ENCODE measurements at places on chromosomes 2 and 18.
A peak's percentile ranks its signal among the peaks of the same experiment; 100 is the strongest.

GRCh38 chr2:168189835-168190569, 57.4 kb downstream of the STK39 start:
- DNase-seq = no peak

- peak; percentile 72 for DNase-seq
Observed at GRCh38 chr2:102251042-102251848, 60.1 kb upstream of the IL1RL1 start.

- no peak for DNase-seq
Observed at GRCh38 chr2:174008720-174009119, 43.5 kb upstream of the SP3 start.

GRCh38 chr2:227848586-227848985, 22.8 kb upstream of the DAW1 start:
- no peak for DNase-seq

- DNase-seq = no peak
Observed at GRCh38 chr2:147782141-147782930, 62.5 kb upstream of the ACVR2A start.

DNA sequence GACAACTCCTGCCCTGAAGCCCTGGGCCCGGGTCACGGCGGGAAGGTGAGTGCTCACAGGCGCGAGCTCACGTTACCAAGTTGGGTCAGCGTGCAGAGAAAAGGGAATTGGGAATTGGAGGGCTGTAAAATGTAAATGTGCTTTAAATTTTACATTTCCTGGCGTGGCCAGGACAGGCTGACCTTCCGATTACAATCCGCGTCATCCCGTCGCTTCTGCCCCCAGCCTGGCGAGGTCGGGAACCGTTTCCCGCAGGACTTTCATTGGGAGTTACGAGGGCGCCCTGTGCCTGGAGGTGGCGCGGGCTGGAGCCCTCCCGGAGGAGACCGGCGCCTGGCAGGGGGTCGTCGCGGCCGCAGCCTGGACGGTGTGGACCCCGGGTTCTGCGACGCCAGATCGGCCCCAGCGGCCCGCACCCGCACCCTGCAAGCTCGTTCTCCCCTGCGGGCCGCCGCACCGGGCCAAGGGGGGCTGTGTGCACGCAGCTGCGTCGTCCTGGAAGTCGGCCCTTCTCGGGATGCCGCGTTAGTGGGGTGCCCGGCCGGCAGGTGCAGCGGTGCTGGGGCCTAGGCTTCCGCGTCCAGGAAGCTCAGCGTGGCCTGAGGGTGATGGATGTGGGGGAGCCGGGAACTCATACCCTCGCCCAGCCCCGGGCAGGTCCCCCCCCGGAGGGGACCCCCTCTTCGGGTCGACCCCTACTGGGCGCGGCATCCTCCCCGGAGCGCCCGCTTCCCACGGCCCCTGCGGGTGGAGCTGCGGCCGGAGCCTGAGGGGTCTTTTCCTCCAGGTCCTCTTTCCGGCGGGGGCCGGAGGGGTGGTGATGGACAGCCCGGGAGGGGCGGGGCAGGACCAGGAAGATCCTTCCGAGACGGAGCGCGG, 63.9 kb downstream of the LRRFIP1 start:
- DNase-seq = peak; percentile 42

GRCh38 chr18:27540111-27540510, 355.0 kb upstream of the CHST9 start:
- DNase-seq = no peak

- no peak for DNase-seq
Observed at GRCh38 chr2:118240276-118240675, 152.0 kb downstream of the INSIG2 start.

GRCh38 chr18:60755134-60755533, 382.6 kb upstream of the MC4R start:
- no peak for DNase-seq

DNA sequence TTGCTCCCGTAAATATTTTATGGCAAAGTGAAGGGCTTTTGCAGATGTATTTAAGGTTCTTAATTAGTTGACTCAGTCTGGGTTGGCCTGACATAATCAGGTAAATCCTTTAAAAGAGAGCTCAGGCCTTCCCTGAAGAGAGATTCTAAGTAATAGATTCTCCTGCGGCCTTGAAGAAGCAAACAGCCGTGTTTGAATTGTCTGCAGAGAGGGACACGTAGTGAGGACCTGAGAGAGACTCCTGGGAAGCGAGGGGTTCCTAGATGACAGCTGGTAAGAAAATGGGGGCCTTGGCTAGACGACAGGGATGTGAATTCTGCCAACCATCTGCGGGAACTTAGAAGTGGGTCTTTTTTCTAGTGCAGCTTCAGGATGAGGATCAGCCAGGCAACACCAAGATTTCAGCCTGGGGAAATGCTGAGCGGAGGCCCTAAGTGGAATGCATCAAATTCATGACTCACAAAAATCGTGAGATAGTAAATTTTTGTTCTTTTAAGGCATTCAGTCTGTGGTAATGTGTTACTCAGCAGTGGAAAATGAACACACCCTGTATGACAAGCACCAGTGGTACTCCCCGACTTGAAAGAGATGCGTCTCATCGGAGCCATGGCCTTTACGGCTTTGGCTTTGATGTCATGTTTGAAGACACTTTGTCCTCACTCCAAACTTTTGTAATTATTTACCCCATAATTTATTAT, 62.1 kb upstream of the SMIM21 start:
- no peak for DNase-seq

DNA sequence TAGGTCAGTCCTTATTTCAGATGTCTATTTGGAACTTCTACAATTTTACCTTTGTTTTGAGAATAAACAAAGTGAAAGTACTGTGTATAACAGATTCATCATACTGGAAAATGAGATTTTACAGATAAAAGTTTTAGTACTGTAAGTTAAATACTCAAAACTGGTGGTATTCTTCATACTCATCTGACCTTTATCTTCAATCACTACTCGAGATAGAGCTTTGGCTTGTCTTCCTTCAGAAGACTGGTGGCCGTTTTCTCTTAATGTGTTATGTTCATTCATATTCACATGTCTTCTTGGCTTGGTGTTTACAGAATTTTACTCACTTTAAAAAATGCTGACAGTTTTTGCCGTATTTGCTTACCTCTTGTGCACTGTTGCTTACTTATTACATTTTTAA, 2.1 kb downstream of the SPOPL start:
- DNase-seq = no peak

DNA sequence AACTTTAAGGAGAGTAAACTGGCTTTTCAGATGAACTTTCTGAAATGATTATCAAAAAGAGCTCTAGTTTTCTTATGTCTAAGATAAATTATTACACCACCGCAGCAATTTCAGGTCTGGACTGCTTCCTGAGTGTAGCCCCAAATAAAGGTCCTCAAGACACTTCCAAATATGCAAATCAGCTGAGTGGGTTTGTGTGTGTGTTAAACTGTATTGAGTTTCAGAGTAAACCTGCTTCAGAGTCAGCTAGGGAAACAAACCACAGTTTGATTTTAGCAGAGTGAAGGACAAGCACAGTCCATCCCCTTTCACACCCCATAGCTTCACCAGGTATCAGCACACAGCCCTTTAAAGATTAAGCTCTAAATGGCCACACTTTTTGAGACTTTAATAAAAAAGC, 168.7 kb downstream of the NRXN1 start:
- no peak for DNase-seq

- DNase-seq = no peak
Observed at GRCh38 chr2:36238106-36238505, 117.5 kb upstream of the CRIM1 start.

GRCh38 chr2:160334028-160334741, 134.1 kb upstream of the ITGB6 start:
- DNase-seq = no peak

DNA sequence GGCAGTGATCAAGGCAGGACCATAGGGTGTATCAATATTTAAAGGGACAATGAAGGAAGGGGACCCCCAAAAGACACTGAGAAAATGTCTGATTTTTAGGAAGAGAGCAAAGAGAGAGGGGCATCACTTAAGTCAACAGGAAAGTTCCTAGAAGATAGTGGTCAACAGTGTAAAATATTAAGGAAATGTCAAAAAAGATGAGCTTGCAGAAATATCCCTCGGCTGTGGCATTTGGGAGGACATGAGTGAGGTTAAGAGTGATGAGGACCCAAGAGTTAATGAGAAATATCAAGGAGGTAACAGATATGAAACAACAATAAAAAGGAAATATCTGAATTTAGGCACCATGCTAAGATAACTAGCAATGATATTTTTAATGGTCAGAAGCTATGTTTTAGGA, 339.6 kb downstream of the TGIF1 start:
- no peak for DNase-seq

DNA sequence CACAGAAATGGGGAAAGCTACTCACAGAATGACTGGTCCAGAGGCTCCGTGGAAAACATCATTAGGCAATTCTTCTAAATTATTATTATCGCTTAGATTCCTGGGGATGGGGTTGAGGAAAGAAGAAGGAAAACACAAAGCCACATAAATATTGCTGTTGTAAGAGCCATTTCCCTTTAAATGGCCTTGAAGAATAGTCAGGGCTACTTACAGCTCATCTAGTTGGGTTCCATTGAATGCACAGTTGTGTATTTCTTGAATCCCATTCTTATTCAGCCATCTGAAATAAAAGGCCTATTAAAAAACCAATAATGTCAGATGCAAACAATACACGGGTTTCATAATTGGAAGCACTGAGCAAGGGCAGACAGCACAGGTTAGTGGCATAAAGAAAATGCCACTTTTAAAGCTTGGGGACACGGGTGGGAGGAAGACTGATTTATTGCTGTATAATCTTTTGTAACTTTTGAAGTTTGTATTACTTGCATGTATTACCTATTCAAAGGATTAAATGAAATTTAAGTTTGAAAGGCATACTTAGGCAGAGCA, 171.4 kb downstream of the FSHR start:
- DNase-seq = no peak

GRCh38 chr2:58938988-58939387, 697.9 kb upstream of the FANCL start:
- no peak for DNase-seq

GRCh38 chr2:240164586-240164985, 24.1 kb upstream of the OTOS start:
- DNase-seq = peak; percentile 3

GRCh38 chr2:1865716-1866234, 121.5 kb upstream of the PXDN start:
- no peak for DNase-seq

- no peak for DNase-seq
Observed at GRCh38 chr18:3180325-3180724, 39.4 kb downstream of the MYOM1 start.

DNA sequence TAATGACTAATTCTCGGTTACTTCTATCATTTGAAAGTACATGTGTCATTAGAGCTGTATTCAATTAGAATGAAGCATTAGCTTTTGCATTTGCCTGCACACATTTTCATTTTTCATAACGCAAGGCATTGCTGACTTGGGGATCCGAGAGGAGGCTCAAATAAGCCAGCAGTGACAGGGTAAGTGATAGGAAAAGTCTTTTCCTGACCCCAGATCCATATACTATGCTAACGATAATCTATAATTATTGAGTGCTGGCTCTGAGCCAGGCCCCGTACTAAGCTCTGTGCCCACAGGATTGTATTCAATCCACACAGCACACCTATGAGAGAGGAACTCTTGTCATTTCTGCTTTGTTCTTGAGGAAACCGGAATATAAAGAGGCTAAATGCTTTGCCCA, 168.2 kb downstream of the VWC2L start:
- DNase-seq = no peak

DNA sequence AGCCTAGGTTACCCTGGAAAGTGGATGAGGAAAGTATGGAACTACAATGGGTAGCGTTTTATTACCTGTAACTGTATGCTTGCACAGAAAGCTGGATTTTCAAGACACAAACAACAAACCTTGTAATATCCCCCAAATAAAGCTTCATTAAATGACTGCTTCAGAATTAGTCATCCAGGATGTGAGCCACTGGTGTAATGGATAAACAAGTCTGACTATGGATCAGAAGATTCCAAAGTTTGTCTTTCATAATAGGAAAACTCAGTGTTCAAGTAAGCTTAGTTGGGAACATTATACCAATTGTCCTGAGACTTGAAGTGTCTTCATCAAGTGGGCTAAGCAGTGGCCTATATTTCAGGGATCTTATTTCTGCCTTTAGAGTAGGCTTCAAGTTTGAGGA, 518.8 kb downstream of the LRP1B start:
- no peak for DNase-seq

GRCh38 chr18:3126457-3127097, 93.2 kb downstream of the MYOM1 start:
- no peak for DNase-seq

GRCh38 chr2:53842891-53843290, 16.9 kb downstream of the GPR75 start:
- DNase-seq = no peak

DNA sequence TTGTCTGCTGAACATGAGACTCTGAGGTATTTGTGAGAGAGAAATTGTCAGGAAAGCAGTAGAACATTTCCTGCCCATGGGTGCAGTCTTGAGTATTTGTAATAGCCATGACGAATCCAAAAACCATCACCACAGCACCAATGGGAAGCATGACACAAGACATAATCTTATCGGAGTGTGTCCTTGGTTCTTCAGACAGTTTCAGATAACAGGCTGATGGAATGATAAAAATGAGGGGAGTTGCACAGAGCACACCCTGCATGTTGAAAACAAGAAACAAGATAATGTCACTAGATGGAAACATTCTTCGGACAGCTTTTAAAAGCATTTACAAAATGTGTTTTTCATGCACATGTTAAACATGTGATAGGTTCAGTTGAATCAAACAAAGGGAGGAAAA, 56.9 kb downstream of the SLC38A11 start:
- no peak for DNase-seq

DNA sequence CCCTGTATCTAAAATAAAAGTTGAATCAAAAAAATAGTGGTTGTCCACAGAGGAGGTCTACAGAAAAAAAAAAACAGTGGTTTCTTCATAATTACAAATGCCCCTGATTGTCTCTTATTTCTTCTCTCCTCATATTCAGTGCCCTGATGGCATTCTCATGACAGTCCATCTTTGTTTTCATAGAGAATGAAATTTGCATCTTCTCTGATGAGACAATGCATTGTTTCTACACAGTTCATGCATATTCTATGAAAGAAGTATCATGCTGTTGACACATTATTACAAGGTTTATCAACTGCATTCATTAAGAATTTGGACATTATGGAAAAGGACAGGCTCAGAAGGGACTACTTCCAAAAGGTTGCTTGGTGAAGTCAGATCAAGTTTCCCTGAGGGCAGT, 59.5 kb downstream of the LHCGR start:
- no peak for DNase-seq

- no peak for DNase-seq
Observed at GRCh38 chr2:60234274-60234986, 319.0 kb downstream of the BCL11A start.

DNA sequence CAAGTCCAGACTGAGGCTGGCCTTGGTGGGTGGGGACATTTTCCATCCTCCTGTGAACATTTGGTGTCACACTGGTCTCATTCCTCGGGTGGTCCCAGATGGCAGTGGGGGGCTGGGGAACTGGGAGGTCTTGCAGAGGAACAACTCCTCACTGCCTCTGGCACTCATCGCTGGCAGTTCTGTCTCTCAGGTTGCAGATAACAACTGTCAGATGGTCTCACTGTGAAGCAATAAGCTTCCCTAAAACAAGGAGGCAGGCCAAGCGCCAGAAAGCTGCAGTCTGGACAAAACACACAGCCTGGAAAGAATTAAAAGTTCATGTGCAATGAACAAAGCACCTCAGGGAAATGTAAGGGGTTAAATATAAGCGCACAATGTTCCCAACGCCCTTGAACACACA, 78.1 kb downstream of the IRS1 start:
- no peak for DNase-seq
